ENCODE measurements at places on chromosomes 12 and 14.
A peak's percentile ranks its signal among the peaks of the same experiment; 100 is the strongest.

- no peak for DNase-seq
Observed at GRCh38 chr12:4388662-4389061, 9.2 kb upstream of the FGF23 start.

DNA sequence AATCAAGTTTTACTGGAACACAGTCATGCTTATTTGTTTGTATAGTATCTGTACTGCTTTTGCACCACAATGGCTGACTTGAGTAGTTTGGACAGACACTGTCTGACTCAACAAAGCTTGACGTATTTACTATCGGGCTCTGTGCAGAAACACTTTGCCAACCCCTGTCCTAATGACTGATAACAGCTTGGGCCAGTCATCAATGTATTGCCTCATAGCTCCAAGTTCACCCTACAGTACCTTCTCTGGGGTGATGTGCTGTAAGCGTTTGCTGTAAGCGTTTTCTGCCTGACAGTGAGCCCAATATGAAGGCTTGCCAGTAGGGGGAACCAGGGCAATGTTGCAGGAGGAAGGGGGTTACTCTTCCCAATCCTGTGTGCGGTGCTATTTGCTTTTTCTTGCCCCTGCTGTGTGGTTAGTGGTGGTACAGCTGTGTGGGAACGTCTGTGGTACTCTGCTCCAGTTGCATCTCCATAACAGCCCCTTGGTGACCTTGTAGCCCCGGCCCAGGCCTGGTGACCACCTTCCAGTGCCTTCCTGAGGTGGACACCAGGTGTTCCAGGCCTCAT, 5.4 kb upstream of the CCDC177 start:
- DNase-seq: no peak

DNA sequence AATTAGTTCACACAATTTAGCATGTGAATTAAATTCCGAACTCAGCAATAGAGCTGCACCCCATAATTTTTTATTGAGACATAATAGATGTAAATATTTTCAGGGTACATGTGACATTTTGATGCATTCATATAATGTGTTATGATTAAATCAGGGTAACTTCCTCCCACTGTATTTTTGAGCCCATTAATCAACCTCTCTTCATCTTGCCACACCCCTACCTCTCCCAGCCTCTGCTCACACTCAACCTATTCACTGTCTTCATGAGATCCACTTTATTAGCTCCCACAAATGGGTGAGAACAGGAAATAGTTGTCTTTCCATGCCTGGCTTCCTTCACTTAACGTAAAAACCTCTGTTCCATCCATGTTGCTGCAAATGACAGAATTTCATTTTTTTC, 14.7 kb downstream of the IL26 start:
- DNase-seq: no peak

- no peak for DNase-seq
Observed at GRCh38 chr14:37116933-37117849, 55.2 kb downstream of the SLC25A21 start.

- no peak for DNase-seq
Observed at GRCh38 chr14:28163897-28164296, 602.7 kb upstream of the FOXG1 start.

GRCh38 chr12:19031032-19031431, 98.5 kb upstream of the PLEKHA5 start:
- DNase-seq: peak; percentile 95

GRCh38 chr12:39813776-39814175, 194.2 kb upstream of the ABCD2 start:
- no peak for DNase-seq

DNA sequence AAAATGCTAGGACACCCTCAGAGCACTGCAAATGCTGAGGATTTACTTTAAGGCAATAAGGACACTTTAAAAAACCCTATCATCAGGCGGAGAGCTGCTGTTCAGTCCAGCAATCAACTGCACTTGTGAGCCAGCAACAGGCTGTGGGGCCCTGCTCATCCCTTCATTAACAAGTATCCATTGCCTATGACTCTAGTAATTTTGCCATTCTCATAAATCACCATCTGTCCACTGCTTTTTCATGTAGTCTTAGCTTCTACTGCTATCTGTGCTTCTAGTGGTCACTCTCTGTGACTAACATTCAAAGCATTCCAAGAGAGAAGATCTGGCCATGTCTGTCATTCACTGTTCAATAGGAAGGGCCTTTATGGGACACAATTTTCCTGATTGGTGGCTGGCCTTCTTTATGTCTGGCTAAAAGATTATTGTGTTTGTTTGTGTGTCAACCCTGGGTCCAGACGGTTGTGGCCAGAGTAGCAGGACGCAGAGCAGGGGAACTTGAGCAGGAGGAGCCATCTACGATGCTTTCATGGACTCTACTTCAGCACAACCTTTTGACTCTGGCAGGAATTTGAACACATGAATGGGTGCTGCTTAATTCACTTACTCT, 3.6 kb upstream of the KRAS start:
- DNase-seq: no peak

- DNase-seq: no peak
Observed at GRCh38 chr12:102601621-102602020, 121.3 kb upstream of the IGF1 start.

DNA sequence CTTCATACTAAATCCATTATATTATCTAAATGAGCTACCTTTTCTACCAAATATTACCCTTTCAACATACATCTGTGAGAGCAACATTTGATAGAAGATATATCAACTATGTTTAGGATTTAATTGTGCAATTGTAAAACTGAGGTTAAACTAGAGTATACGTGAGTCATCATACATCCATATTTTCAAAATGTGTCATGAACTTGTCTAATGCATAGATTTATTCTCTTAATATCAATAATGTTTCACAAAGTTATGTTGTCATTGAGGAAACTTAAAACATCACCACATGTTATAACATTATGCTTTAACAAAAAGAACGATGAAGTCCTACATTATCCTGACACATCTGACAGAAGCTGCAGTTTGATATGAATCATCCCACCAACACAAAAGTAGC, 645.5 kb upstream of the NOVA1 start:
- DNase-seq: no peak

DNA sequence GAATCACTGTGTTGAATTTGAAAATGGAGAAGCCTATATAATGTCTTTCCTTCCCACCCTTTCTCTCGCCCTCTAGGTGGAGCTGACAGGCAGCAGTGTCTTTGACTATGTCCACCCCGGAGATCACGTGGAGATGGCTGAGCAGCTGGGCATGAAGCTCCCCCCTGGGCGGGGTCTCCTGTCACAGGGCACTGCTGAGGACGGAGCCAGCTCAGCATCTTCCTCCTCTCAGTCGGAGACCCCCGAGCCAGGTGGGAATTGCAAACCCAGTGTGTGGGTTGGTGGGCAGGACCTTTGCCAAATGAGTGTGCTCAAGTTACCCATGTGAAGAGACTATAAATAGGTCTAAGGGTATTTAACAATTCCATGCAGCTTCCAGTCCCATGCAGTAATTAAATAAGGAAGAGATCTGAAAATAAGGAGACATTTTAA, 274.7 kb downstream of the EGLN3 start:
- DNase-seq: no peak

DNA sequence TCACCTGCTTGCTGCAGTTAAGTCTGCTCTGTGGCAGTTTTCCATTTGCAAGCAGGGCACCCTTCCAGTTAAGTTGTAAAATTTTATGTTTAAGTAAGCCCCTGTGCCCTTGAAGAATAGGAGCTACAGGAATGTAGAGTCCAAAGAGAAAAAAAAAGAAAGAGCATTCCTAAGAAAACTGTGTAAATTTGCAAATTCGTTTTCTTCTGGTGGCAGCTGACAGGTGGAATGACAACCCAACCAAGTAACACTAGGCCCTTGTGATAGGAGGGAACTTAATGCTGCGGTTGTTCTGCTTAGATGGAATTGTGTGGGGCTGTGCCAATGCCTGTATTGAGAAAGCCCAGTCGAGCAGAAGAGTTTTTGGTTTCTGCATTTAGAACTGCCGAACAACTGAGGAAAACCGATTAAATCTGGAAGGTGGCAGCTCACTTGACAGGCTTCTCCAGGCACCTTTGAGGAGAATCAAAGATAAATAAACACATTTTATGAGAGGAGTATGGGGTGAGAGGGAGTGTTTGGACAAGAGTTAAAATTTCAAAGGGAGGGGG, 280.0 kb downstream of the RAD51B start:
- no peak for DNase-seq

DNA sequence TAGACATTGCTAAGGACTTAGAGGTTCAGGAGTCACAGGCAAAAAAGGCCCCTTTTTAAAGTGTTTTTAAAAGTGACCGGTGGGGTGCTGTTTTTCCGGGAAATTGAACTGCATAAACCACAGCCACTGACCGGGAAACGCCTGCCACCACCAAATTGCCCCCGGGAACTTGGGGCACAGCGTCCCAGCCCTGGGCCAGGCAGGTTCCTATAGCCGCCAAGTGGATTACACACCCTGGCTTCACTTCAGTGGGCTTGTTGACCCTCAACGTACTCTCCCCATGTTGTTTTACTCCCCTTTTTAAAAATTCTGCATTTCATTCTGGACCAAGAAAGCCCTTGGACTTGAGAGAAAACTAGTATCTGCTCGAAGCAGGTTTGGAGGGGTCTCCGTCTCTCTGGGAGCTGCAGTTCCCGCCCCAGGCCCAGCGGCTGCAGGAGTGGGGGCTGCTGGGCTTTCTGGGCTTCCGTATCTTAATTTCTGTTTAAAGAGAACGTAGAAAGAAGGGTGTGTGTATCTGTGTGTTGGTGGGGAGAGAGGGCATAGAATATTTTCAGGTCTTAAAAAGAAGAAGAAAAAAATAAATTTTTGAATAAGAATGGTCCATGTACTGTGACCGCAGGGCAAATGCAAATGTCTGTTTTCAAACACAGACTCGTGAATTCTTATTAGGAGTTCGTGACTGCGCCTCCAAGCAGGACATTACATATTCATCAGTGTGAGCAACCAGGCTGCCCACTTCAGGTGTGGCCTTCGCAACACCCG, 82.9 kb downstream of the PAPOLA start:
- no peak for DNase-seq

DNA sequence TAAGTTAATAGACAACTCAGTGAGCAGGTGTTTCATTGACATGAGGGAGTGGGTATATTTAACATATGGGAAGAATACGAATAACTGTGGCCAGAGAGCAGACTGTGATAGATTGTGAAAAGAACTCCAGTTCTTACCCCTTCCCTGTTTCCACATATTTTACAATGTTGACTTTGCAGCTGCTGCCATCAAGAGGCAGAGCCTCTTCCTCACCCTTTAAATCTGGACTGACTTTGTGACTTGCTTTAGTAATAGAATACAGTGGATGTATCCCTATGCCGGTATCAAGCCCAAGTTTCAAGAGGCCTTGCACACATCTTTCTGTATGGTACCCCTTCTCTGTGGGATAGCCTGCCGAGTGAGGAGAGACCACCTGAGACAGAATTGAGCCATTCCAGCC, 356.7 kb downstream of the ETNK1 start:
- DNase-seq: peak; percentile 12

DNA sequence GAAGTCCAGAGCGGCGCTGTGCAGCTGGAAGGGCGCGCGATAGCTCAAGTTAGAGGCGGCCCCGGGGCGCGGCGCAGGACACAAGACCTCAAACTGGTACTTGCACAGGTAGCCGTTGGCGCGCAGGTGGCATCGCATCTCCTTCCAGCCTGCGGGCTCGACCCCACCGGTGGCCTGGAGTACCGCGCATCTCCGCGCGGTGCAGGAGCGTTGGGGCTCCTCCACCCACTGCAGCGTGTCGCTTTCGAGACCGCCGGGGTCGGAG, 553 bp downstream of the CLEC14A start:
- DNase-seq: no peak

DNA sequence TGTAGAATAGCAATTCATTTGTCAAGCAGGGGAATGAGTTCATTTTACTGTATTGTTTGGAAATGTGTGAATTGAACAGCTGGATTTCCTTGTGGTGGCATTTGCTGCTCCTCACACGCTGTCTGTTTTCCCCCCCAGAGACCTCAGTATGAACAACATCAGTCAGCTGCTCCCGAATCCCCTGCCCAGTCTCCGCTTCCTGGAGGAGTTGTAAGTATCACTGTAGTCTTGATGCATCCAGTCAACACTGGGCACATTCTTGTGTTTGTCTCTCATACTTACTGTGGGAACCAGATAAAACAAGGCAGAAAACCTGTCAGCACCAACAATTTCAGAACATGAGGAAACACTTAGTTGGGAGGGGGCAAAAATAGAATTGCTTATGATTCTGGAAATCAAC, 64.9 kb downstream of the LGR5 start:
- DNase-seq: no peak

GRCh38 chr14:91858536-91859275, 8.6 kb downstream of the TC2N start:
- no peak for DNase-seq

GRCh38 chr12:47397664-47398281, 308.1 kb downstream of the RPAP3 start:
- no peak for DNase-seq

- no peak for DNase-seq
Observed at GRCh38 chr12:3274664-3275063, 197.5 kb downstream of the TSPAN9 start.

GRCh38 chr12:75954041-75954440, 77.5 kb downstream of the PHLDA1 start:
- DNase-seq: peak; percentile 93

- DNase-seq: peak; percentile 83
Observed at GRCh38 chr14:33647385-33647786, 303.5 kb downstream of the EGLN3 start.

DNA sequence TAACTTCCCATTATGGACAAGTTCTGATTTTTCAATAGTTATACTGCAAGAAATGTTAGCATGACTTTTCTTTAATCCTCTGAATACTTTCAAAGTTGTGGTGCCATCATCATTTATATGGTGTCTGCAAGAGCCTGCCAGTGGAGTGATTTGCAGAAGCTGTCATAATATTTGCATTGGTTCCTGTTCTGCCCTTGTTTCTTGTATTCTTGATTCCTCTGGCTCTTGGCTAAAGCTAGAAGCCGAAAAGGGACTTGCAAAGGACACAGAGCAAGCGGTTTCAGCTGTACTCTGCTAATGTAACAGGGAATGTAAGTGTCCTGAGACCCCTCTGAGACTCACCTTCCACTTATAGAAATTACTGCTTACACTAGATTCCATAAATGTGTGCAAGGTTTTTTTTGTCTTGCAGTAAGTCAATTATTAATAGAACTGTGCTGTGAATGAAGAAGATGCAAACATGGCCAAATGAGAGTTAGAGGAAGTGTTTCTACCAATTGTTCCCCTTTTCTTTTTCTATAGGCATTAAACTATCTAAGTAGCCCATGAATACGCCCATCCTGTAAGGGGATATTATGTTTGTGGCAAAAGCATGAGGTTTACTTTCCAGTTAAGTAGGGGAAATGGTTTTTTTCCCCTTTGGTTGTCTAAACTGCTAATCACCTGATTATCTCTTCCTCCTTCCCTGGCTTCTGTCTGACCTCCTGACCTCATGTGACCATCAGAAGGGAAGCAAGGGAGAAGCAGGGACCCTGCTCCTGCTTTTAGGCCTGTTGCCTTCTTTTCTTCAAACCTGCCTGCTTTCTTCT, 5.3 kb downstream of the DYRK4 start:
- DNase-seq: no peak
